ENCODE measurements at places on chromosomes 2 and 18. TPM values are rescaled to one million over a fixed set of nuclear protein-coding genes. Genes with fewer than 3 reads are reported as not detected.

DNA sequence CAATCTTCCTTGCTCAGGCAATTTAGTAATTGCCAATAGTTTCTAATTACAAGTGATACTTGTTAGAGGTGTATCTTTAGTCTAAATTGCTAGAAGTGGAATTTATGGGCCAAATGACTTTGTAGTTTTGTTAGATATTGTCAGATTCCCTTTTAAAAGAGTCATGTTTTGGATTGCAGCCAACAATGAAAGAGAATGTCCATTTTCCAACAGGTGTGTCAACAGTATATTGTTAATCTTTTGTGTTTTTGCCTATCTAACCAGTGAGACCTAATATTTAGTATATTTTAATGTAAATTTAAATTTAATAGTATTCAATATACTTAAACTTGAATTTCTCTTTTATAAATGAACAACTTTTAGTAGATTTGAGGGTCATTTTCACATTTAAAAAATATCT, 259.4 kb upstream of the ETAA1 start:
- DNase-seq, result peak; percentile 20

- no peak for DNase-seq
Observed at GRCh38 chr18:49359732-49360444, 100.6 kb downstream of the DYM start.

DNA sequence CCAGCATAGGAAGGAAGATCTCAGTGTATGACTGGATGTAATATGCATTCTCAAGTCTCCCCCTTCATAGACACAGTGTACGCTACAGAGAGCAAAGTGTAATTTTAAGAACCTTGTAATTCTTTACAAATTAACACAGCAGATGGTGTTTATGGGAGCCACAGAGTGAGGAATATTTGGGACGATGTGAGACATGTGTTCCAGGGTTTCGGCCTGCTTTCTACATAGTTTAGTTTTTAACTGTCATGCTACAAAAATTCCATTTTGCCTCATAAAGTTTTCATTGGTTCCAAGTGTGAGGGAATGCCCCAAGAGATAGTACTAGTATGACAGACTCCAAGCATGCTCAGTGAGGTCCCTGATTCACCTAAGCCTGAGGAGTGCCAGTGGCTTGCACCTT, 76.2 kb upstream of the LRRTM1 start:
- no peak for DNase-seq

DNA sequence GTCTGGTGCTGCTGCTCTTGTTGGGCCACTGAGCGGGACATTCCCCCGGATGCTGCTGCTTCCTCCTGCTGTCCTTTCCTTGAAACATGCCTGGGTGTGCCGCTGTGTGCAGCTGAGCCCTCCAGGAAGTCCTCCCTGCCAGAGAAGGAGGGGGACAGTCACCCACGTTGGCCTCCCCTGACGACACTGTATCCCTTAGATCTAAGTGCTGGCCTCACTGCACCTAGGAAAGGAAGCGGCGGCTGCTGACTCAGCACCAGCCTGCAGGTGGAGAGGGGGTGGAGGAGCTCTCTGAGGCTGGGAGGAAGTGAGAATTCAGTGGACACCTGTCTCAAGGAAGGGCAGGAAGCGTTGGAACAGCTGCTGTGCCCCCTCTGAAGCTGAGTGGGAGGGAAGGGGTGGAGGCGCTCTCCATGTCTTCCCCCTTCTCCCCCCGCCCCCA, 239.8 kb downstream of the HAUS1 start:
- peak; percentile 16 for DNase-seq

GRCh38 chr18:9025091-9025838, 77.2 kb upstream of the NDUFV2 start:
- DNase-seq, result peak; percentile 19

DNA sequence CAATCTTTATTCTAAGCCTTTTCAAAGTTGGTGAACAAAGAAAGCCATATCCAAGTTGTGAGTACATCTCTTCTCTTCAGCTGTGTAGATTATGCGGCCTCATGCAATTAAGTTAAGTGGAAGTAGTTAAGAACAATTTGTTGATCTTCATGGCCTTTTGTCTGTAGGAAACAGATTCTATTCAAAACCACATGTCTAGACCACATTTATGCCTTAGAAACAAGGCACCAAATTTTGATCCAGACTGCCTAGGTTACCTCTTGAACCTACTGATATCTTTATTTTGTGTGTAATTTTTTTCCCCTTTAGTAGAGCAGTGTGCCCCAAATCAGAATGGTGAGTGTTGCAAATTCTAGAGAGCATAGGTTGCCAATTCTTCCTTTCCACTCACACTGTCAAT, 101.6 kb upstream of the CERS6 start:
- no peak for DNase-seq

DNA sequence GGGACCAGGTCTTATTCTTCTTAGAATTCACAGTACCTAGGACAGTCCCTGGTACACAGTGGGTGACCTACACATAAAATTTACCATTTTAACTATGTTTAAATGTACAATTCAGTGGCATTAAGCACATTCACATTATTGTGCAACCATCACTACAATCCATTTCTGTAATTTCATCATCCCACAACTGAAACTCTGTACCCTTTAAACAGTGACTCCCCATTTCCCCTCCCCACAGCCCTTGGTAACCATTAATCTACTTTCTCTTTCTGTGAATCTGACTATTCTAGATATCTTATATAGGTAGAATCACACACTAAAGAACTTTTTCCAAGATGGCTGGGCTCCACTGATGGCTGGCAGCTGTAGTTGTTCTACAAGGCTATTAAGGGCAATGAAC, 41.6 kb downstream of the GFPT1 start:
- DNase-seq, result peak; percentile 1

- peak; percentile 15 for DNase-seq
Observed at GRCh38 chr2:124822516-124822915, 797.4 kb downstream of the CNTNAP5 start.

The DPYSL5 gene
- total RNA-seq, result not detected

The RAB6C gene
- not detected for total RNA-seq

The ERICH2 gene
- 22.4 TPM for total RNA-seq

Data from MCF 10A (cell line).